Upper lobe of left lung (tissue), 6 donors: ENCODE measurements at places on chromosomes 16 and 17. TPM values are rescaled to one million over a fixed set of nuclear protein-coding genes. Genes with fewer than 3 reads are reported as not detected.

Gene TVP23A
- total RNA-seq = 0.91 TPM

Gene TBC1D3H
- total RNA-seq = not detected

Gene ZFP90
- 25.0 TPM for total RNA-seq

Gene SMPD3
- 8.1 TPM for total RNA-seq

Gene ABCA6
- total RNA-seq = 176 TPM

Gene HBM
- 1.7 TPM for total RNA-seq

Gene ABAT
- total RNA-seq = 15.3 TPM

Gene PDIA2
- total RNA-seq = not detected

Gene SHBG
- not detected for total RNA-seq

Gene DRC3
- 10.4 TPM for total RNA-seq

Gene SPNS2
- 59.8 TPM for total RNA-seq

Gene HID1
- 60.8 TPM for total RNA-seq

Gene SMIM36
- total RNA-seq = not detected
